ENCODE measurements at places on chromosomes 2 and 18. TPM values are rescaled to one million over a fixed set of nuclear protein-coding genes. Genes with fewer than 3 reads are reported as not detected.

TTC32 gene
- 15.6 TPM for total RNA-seq

SETBP1 gene
- total RNA-seq: 32.2 TPM

DNA sequence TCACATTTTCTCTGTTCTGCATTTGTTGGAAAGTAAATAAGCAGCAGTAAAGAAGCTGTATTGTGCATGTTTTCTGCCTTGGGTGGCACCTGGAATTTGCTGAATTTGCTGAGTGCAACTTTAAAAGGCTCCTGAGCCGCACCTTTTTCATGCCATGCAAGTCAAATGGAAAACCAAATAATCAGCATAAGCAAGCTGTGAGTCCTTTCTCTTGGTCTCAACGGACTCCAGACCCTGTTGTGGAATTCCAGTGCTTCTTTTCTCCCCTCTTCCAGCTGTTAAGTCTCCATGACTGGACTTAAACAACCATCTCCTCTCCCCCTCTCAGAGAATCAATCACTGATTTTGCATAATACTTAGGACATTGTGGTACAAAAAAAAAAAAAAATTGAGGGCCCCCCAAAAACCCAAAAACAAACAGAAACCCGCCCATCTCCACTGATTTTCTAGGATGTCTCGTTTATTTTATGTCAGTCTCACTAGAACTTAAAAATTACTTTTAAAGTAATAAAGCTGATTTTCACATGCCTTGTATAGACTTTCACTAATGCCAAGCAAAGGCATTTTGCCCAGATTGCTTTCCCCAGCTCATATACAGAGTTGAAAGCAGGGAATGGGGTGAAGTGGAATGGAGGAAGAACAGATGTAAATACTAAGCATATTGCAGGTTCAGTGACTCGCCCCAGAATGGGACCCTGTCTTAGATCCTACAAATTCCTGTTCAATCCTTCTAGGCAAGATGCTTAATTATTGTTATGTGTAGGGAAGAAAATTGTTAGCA, 5.1 kb upstream of the CETN1 start:
- no peak for DNase-seq

GRCh38 chr2:218658671-218659257, 659 bp downstream of the ZNF142 start:
- no peak for DNase-seq

ADRA2B gene
- 0.91 TPM for total RNA-seq

SSB gene
- total RNA-seq: 139 TPM

ERFE gene
- total RNA-seq: 1.3 TPM

DNA sequence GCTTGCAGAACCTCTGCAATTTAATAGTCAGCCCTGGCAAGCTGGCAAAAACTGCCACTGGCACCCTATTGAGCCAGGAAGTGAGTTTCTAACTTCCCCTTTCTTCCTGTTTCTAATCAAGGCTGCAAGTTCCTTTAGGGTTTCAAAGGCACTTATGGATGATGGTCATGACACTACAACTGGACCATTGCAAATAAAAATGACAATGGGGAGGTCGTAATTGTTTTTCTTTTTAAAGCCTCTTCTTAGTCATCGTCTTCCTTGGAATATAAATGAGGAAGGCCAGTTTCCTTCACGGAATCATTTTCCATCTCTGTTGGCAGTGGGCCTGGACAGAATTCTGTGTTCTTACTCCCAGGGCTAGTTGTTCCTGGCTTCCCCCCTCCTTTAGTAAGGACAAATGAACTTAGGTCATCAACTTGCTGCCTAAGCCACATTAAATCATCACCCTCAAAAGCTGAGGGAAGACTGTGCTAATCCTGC, 35.8 kb downstream of the SH3RF3 start:
- DNase-seq: no peak

DNA sequence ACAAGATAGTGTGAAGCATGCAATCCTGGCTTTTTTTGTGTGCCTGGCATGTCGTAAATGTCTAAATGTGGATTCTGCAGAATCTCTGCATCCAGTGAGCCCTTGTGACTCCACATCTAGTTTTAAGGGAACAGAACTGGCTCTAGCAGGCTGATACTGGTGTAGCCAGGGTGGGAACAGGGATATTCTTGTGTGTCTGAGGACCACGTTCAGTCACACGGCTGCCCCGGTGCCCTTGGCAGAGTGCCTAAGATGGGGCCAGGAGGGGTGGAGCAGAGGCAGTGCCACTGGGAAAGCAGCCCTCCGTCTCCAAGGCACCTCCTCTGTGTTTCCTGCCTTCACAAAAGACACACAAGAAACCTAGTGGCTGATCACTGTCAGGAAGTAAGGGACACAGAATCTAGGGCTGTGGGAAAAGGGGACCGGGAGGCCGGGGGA, 91.5 kb upstream of the PARD3B start:
- DNase-seq: no peak

BMP10 gene
- not detected for total RNA-seq

DNA sequence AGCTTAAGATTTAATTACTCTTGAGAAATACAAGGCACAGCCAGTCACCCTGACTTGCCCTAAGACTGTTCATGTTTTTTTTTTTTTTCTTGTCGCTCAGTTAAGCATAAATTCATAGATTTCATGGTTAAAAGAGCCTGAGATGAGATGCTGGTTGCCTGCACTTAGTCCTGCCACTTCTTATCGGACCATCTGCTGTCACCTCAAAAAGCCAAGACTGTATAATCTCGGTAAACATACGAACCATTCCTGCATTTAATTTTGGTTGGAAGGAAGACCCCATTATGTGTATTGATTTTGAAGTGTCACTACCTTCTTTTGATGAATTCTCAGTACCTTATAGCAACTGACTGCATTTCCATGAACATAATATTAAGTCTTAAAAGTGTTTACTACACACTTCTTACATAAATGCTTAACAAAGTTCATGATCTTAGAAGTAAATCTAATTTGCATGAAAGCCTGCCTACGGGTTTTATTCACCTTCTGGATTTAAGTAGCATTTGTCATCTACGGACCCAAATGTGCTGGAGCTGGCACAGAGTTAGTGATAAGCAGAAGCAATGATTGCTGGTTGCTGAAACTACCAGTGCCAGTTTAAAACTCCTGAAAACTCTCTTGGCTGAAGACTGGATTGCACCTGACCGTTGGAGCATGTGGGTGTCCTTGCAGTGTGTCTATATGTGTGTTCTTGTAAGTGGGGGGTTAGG, 843.4 kb downstream of the TMEM182 start:
- DNase-seq: no peak

DNA sequence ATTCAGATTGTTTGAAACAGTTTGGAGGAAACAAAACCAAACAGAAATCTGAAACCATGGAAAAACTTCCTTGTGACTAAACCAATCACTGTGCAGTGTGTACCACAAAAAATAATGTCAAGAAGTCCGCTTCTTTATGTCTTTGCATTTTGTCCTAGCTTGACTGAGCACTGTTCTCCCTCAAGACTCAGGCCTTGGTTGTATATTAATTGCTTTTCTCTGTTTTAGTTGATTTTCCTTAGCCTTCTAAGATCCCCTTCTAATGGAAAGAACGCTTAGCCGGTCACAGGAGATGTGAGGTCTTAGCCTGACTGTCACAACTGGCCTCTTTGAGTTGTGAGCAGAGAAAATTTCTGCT, 56.6 kb downstream of the LCLAT1 start:
- DNase-seq: no peak

- no peak for DNase-seq
Observed at GRCh38 chr2:10345813-10346212, 43.1 kb downstream of the HPCAL1 start.

KIF1A gene
- total RNA-seq: 132 TPM

DNA sequence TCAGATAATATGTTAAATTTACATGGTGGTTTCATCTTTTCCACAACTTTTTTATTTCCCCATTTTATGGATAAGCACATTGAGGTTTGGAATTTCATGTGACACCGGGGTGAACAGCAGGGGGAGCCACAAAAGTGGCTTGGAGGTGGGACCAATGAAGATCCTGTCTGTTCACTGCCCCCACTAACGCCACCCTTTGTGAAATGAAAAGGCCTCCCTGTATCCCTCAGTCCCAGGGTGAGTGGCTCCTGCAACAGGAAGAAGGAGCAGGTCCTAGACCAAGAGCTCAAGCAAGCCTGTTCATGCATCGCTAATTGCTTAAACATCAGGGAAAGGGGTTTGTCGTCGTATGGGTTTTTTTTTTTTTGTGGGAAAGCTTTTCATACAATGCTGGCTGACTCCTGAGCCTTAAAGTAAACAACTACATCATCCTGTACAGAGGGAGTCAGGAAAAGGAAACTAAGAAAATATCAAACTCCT, 267.8 kb upstream of the EPAS1 start:
- DNase-seq: no peak

DNA sequence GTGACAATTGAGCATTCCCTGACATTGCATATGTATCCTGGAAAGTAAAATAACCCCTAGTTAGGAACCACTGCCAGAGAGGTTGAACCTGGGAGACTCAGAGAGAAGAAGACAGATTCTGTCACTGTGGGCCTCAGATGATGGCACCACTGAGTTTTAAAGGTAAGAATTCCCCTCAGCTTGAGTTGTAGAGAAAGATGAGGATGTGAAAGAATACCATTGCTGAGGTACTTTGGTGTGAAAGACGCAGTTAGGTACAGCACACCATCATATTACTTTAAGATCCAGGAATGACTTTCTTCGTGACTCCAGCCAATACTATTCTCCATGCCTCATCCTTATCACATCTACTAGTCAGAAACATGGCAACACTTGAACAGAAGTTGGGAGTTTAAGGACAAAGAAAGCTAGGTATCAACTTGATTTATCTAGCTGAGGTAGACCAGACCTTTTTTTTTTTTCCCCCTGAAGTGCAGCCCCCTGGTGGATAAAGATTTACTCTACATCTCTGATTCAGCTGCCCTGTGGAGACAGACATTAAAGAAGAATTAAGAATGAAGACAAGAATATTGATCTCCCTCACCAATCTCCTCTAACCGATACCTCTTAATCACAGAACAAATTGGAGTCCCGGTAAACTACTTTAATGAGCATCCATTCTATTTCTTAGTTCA, 630.5 kb upstream of the FANCL start:
- DNase-seq: no peak

FNDC4 gene
- total RNA-seq: 10.2 TPM

DNA sequence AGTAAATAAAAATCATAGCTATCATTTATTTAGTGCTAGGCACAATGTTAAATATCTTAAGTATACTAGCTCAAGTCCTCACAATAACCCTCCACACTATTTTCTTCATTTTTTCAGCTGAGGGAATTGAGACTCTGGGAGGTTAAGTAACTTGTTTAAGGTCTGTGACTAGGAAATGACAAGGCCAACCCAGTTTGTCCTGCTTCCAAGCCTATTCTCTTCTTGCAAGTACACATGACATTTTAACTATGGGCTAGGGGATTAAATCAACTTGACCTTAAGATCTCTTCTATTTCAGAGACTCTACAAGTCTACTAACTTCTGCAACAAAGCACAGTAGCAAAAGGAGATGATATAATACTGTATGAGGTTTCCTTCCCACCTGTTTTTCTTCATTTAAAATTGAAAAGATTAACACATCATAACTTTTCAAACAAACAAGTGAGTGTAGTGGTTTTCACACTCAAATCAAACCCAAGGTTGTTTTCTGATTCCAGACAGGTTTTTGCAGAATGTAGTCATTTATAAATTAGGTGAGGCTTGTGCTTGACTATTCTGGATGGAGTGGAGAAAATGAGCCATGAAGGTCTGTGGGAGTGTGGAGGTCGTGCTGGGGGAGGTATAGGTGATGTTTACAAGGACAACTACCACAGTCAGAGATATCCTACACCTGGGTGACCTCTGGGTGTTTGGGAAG, 57.0 kb downstream of the CD28 start:
- no peak for DNase-seq

GRCh38 chr2:152493945-152494528, 159.1 kb downstream of the FMNL2 start:
- no peak for DNase-seq

ALKAL2 gene
- 0.42 TPM for total RNA-seq

- DNase-seq: no peak
Observed at GRCh38 chr2:40642237-40642636, 190.3 kb upstream of the SLC8A1 start.

- DNase-seq: no peak
Observed at GRCh38 chr2:133673305-133673905, 105.1 kb upstream of the NCKAP5 start.

GRCh38 chr2:7225848-7226247, 308.6 kb downstream of the RNF144A start:
- DNase-seq: no peak

- DNase-seq: no peak
Observed at GRCh38 chr18:25425024-25425423, 73.1 kb upstream of the ZNF521 start.

GRCh38 chr18:75109319-75109691, 99.6 kb downstream of the PTGR3 start:
- DNase-seq: no peak

- no peak for DNase-seq
Observed at GRCh38 chr18:63963615-63964256, 6.1 kb upstream of the SERPINB8 start.

DNA sequence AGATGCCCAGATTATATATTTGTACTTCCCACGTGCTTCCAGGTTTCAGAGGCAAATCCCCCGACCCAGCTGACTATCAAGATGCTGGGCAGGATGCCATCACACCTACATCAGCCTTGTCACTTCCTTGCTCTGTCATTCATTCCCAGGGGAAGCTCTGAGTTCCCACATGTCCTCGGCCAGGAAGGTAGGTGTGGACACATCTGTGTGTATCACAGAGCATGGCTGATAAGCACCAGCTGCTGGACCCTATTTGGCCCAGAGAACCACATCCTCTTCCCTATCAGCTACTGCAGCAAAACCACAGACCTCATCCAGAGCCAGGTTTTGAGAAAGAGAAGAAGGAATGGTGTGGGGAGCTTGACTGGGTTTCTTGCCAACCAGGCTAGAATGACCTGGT, 31.9 kb upstream of the ITGA6 start:
- DNase-seq: no peak

DNA sequence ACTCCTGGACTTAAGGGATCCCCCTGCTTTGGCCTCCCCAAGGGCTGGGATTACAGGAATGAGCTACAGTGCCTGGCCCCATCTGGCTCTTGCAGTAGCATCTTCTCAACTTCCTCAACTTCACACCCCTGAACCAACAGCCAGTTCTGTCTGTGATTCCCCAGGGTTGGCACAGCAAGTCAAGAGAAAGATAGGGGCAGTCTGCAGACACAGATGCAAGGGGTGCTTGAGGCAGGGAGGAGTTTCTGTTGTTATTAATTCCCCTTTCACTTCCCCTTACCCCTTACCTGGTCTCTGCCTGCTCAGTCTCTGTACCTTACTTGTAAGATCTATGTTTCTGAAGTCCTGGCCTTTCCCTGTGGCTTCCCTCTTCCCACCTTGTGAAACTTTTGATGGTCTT, 54.1 kb upstream of the MEX3C start:
- no peak for DNase-seq

DNA sequence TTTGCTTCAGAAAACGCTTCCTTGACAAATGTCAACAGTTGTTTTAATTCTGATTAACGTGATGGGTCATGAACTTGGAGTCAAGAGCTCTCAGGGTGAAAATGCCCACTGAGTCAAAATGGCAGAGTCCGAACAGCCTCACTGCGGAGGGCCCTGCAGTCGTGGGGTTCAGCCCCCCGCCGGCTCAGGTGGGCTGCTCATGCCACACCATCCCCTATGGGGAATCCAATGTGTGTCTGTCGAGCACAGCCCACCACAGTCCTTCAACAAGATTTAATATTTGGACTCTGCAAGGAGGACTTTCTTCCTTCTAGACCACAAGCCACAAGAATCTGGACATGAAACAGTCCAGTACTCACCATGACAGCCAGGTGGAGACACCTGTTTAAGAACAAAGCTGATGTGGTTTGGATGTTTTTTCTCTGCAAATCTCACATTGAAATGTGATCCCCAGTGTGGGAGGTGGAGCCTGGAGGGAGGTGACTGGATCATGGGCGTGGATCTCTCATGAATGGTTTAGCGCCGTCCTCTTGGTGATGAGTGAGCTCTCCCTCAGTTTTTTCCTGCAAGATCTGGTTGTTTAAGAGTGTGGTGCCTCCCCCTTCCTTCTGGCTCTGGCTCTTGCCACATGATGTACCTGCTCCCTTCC, 201.0 kb downstream of the NDUFA10 start:
- DNase-seq: peak; percentile 26
